ENCODE measurements at places on chromosomes 16 and 17.
A peak's percentile ranks its signal among the peaks of the same experiment; 100 is the strongest.

DNA sequence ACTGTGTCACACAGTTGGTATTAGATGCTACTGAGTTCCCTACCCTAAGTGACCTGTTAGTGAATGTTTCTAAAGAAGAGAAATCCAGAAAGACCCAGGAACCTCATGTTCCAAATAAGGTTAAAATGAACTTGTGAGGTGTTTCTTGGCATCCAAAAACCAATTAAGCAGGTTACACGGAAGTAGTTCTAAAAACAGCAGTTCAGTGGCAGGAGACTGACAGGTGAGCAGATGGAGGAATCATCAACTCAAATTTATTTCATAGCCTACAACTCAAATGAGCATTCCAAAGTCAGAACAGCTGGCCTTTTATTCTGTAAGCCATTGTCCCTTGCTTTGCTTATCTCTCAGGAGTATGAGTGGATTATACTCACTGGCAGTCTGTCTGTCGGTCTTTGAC is 188.3 kb downstream of the IRX3 start:
- no peak for DNase-seq

GRCh38 chr17:62950067-62950466 is 16.0 kb upstream of the TANC2 start:
- DNase-seq = no peak

DNA sequence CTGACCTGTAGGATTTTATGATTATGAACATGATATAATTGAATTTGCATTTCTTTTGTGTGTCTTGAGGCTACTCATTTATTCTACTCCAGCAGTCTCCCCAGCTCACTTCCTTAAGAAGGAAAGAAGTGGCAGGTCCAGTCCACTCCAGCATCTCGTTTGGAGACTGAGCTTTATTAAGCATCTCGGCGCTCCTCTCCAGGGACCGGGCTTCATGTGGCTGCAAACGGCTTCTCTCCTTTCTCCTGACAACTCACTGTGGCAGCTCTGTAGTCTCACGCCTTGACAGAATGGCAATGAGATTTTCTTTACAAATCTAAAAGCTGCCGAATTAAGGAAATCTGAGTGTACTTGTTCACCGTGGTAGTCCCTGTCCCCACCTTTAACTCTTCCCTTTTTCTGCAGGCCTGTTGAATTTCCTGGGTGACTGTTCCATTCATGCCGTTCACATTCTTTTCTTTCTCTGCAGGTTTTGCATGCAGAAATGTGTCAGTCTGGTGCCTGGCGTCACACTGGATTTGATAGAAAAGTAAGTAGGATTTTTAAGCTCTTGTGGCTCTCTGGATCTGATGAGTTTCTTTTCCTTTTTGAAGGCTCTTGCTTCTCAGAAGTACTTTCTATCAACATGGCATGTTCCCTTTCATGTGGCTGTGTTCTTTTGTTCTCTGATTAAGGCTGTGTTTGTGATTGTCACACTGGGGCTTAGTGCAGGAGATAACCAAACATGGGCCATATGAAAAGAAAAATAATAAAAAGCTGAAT is 200.5 kb upstream of the CHMP6 start:
- DNase-seq = no peak

DNA sequence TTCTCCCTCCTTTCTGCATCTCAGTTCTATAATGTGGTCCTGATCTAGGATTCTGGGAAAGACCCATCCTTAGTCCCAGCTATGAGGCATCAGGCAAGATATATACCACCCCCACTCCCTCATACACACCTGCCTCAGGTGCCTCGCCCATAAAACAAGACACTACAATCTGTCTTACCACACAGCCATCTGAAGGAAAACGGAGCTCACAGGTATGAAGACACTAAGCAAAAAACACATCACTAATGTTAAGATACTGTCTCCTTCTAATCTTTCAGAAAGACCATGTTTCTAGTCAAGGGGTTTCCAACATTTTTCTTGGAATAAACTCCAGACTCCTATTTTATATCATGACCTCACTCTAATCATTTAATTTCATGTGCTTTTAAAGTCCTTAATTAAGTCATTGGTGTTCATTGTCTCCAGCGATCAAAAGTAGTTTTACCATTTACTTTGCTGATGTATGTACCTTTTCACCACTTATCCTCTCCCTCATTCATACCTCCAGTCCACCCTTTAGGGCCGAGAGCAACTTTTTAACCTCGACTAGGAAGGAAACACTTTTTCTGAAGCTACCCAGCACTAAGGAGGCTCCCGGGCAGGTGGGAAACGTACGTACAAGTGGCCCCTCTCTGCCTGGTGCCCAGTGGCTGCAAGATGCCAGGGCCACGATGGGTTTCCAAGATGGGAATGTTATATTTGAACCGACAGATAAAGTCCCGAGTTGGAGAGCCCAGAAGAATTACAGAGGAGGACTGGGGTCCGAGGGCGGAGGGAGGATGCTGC is 979 bp downstream of the MAP3K14 start:
- no peak for DNase-seq

DNA sequence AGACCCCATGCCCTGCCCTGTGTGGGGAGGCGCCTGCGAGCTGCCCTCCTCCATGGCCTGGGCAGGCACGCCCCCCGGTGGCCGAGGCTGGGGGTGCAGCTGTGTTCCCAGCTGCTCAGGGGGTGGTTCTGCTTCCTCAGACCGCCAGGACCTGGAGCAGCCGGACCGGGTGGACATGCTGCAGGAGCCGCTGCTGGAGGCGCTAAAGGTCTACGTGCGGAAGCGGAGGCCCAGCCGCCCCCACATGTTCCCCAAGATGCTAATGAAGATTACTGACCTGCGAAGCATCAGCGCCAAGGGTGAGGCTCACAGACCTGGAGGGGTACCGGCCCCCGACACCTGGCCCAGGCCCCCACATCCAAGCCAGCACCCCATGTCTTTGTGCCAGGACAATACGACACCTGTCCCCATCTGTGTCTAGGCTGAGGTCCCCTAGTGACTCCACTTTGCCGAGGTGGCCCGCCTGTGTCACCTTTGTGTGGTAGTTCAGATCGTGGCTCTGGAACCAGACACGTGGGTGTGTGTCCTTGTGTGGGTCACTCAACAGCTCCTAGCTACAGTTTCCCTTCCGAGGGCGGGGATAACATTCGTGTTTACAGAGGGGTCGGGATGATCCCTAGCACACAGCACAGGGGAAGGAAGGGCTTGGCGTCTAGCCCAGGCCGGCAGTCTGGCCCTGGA is 9.3 kb downstream of the GJD3 start:
- DNase-seq = peak; percentile 84
